Activated CD8-positive, alpha-beta memory T cell treated with anti-CD3 and anti-CD28 coated beads for 48 hours (primary cell): ENCODE measurements at places on chromosomes 1 and 21.
A peak's percentile ranks its signal among the peaks of the same experiment; 100 is the strongest.

- no peak for DNase-seq
These were observed 25.4 kb upstream of the NPL start for GRCh38 chr1:182764029-182764727.

DNA sequence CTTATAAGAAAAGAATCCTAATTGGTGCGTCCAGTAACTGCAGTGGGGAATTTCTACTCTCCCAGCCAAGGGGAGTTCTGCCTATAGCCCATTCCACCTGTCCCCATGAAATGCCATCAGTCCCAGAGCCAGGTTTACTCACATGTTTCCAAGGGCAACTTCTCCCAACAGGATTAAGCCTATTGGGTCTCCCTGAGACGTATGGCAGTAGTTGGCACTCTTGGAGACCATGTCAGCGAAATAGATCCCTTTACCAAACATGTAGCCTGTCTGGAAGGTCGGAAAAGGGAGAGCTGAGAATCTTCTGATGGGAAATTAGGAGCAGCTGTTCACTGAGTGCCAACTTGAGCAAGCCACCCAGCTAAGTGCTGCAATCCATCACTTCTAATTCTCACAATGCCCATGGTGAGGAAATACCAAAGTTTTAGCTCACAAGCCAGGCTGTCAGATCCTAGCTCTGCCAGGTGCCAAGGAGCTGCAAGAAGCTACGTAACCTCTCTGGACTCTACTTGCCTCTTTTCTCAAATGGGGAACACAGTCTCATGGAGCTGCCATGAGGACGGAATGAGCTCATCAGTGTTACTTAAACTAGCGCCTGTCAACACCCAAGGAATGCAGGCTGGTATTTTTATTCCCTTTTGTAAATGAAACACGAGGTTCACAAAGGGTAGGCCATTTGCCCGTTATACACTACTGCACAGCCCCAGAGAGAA, 43.9 kb downstream of the PARP1 start:
- no peak for DNase-seq

DNA sequence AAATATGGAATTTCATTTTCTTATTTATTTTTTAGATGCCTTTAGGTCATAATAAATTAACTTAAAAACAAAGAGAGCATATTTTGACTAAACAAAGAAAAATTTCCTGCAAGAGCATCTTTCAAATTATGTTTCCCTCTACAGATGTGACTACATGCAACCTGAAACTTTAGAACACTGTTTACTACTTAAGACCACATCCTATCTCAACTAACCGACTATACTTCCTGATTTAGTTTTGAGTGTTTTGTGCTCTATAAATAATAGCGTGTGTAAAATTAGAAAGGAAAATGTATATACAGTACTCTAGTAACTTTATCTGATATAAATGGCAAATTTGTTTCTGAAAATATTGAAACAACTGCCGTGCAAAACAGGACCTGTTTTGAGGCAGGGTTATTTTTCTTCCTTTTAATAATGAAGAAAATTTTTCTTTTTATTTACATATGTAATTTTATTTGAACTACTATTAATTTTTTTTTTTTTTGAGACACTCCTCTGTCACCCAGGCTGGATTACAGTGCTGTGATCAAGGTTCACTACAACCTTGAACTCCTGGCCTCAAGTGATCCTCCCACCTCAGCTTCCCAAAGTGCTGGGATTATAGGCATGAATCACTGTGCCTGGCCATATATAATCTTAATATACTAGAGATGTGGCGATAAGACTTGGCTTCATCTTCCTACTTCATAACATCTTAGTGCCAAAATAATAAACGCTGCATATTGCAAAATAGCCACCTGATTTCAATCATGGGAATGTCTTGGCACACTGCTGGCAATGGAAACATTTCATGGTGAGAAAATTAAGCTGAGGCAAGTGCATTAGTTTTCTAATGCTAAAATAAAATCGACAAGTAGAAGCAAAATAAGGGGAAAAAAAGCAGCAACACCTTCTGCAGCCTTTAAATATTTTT, 12.3 kb downstream of the ZRANB2 start:
- DNase-seq = no peak

DNA sequence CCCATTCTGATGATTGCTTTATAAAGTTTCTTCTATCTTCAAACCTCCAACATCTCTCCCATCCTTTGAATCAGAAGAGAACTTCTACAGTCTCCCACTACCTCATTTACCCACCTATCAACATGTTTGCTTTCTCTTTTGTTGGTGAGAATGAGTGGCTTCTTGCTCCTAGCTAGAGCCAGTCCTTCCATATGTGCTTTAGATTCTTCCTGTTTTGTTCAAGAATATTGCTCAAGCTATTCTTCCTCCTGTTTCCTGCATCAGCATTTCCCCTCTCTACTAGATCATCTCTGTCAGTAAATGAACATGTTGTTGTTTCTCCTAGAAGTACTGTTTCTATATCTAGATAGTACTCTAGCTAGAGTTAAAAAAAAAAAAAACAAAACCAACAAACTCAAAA, 6.3 kb downstream of the ATF6 start:
- no peak for DNase-seq

DNA sequence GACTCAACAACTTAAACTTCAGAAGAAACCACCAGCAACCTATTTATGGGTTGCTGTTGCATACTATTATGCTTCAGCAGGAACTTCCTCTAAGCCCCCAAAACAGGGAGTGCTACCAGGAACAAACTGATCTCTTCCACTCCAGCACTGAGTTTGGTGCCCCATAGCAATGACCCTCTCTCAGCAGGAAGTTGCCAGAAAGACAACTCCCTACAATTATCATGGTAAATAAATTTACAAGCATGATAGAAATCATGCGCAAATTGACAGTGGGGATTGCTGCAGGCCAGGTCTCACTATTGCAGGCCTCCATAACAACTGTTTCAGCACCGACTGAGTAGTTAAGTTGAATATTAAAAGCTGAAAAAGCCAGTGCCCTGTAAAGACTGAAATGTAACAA, 180.6 kb downstream of the PLA2G4A start:
- DNase-seq = no peak

- DNase-seq = no peak
These were observed 47.6 kb downstream of the LACTBL1 start for GRCh38 chr1:22925111-22925510.

DNA sequence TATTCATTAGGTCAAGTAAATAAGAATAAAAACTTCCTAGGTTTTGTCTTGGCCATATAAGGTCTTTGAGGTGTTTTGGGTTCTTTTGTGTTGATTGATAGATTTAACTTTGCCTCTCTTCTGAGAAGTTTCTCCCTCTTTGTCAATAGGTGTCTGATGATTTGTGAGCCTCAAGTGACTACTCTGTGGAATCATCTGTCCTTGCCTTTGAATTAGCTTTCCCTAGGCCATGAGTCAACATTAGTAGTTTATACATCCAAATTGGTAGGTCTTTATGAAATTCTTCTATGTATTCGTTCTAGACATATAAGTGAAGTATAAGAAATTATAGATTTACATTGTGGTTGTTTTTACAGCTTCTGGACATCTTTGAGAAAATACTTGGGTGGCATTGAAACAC, 864.4 kb downstream of the USP25 start:
- no peak for DNase-seq

DNA sequence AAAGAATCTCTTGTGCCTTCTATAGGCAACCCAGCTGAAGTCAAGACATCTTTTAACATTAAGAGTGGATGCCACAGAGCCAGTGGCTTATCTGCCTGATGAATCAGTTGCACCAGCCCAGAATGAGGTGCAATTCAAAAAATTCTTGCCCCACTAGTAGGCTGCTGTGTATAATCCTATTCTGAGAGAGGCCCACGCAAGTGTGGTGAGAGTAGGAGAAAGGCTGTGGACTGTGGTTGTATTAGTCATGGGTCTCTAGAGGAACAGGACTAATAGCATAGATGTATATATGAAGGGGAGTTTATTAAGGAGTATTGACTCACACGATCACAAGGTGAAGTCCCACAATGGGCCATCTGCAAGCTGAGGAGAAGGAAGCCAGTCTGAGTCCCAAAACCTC, 216.4 kb downstream of the LTN1 start:
- peak; percentile 14 for DNase-seq

DNA sequence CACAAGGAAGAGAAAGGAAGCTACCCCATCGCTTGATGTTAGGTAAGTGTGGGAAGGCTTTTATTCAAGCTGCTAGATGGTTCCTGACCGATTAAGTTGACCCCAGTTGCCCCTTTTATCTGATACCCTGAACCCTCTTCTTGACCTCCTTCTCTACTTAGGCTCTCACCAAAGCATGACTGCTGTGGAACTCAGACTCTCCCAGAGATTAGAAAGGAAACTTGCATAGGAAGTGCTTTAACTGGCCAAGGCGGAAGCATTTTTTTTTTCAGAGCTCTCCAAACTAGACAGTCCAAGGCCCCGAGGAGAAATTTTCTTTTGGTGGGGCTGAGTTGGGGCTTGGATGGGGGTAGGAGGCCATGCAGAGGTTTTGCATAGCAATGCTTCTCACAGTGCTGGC, 101.3 kb upstream of the USP24 start:
- no peak for DNase-seq

GRCh38 chr1:21277180-21277579, 13.1 kb downstream of the ECE1 start:
- DNase-seq = no peak

DNA sequence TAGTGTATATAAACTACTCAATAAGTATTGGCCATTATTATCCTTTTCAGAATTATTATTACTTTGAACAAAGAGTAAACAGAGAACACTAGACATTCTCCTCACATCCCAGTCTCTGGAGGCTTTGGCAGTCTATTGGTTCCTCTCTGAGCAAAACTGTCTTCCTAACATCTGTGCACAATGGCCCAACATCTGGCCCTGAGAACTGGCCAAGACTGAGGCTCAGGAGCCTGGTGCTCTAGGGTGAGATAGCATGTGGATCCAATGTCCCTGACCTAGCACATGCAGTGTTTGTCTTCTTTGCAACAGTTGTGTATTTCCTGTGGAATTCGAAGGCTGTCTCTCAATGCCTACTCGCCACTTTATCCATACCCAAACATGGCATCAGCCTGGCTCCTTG, 313.2 kb upstream of the KAZN start:
- no peak for DNase-seq
